ENCODE measurements at places on chromosomes 3 and 15.

DNA sequence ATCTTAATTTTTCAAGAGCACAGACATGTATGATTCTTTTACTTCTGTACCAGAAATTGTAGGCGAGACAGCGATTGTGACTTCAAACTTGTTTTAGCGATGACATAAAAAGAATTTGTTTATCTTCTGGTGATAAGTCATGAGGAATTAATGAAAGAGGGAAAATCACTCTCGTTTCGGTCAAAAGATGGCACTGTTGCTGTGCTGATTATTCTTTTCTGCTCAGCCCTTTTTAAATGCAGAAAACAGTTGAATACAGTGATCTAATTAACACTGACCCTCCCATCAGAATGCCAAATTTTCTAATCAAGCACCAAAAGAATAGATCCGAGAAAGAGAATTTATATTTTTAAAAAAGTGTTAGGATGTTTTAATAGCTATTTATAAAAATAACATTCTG is 52.6 kb downstream of the NSUN3 start:
- no peak for ATAC-seq

DNA sequence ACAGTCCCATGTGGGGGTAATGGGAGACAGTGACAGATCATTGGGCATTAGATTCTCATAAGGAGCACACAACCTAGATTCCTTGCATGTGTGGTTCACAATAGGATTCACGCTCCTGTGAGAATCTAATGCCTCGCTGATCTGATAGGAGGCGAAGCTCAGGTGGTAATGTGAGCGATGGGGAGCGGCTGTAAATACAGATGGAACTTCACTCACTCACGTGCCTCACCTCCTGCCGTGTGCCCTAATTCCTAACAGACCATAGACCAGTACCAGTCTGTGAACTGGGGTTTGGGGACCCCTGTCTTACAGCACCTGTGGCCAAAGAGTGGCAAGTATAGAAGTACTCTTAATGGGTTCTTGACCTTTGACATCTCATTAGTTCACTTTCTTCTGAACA is 554.7 kb downstream of the FOXP1 start:
- ATAC-seq: no peak

GRCh38 chr3:59862686-59863085 is 812.9 kb upstream of the CFAP20DC start:
- no peak for ATAC-seq

DNA sequence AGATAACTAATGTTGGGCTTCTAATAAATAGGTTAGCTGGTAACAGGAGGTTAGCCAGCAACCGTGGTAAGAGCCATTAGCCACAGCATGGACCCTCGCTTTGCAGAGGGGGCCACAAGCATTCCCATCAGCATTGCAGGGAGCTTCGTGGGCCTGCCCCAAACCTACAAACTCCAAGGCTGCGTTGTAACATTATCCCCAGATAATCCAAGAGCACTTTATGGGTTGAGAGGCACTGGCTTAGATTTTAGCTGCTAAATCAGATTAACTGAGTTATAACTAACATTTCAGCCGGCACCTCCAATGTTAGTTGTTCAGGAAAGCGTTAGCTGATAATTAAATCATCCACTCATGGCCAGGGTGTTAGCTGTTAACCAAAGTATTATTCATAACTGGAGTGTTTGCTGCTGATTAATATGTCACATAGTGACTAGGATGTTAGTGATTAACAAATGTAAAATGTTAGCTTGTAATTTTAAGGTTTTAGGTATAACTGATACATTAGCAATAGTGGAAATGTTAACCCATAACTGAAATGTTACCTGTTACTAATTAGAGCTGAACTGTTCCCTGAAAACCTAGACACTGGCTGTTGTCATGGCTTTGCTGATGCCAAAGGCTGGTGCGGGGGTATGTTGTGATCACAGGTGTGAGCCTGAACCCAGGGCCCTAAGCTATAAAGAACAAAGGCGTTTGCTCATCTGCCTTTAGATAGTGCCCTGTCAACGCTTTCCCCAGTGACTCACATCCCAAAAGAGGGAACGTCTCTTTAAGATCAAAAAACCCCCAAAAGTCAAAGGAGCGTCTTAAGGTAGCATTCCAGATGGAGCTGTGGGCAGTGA is 56.2 kb downstream of the SLC6A6 start:
- no peak for ATAC-seq

GRCh38 chr15:89368566-89369223 is 34.1 kb upstream of the POLG start:
- ATAC-seq: no peak

GRCh38 chr3:29332195-29332637 is 51.3 kb downstream of the RBMS3 start:
- ATAC-seq: no peak

DNA sequence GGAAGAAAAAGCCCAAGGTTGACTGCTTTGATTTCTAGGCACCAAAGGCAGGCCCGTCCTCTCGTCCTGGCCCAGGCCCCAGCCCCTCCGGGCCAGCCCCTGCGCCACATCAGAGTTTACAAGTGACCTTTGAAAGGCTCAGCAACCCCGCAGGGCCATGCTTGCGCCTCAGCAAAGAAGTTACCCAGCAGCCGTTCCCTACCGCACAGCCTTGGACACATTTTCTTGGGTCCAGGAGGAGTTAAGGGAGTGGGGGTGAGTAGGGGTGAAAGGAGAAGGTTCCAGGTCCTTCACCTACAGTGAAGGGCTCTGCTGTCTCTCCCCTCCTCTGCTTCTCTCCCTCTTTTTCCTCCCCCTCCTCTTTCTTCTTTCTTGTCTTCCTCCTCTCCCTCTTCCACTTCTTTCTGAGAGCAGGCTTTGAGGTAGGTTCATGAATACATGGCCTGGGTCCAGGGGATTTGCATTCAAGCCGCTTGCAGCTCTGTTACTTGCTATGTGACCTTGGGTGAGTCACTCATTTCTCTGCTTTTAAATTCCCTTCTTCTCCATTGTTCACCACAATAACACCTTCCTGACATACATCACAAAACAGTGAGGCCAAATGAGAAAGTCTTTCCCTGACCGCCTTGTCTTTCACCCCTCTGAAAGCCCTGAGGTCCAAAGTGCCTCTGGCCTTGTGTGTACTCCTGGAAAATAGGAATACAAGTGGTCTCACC is 223.3 kb upstream of the TPRG1 start:
- ATAC-seq: no peak

GRCh38 chr3:194685065-194685717 is 492 bp upstream of the FAM43A start:
- no peak for ATAC-seq

DNA sequence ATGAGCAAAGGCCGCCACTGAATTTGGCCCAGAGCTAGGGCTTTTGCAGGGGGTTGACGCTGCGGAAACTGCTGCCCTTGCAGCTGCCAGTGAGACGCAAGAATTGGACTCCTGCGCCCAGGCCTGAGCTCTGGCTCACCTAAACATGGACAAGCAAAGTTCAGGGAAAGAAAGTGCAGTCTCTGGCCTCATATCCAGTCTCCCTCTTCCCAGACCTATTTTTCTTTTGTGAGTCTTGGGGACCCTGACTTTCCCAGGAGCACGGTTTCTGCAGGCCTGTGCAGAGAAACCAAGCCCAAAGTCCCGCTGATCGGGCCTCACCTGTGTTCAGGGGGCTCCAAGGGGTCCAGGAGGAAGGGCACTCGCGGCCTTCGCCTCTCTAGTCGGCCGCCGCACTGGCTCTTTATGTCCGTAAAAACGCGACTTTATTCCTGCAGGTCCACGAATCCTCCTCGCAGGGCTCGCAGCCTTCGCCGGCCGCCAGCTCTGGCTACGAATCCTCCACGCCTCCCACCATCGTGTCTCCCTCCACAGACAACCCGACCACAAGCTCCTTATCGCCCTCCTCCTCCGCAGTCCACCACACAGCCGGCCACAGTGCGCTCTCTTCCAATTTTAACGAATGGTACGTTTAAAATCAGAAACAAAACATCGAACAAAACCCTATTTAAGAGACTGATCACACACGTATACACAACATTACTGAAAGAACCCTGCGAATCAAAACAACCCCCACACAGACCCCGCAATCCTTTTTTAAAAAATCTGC is 3.9 kb downstream of the ZIC1 start:
- ATAC-seq: no peak

DNA sequence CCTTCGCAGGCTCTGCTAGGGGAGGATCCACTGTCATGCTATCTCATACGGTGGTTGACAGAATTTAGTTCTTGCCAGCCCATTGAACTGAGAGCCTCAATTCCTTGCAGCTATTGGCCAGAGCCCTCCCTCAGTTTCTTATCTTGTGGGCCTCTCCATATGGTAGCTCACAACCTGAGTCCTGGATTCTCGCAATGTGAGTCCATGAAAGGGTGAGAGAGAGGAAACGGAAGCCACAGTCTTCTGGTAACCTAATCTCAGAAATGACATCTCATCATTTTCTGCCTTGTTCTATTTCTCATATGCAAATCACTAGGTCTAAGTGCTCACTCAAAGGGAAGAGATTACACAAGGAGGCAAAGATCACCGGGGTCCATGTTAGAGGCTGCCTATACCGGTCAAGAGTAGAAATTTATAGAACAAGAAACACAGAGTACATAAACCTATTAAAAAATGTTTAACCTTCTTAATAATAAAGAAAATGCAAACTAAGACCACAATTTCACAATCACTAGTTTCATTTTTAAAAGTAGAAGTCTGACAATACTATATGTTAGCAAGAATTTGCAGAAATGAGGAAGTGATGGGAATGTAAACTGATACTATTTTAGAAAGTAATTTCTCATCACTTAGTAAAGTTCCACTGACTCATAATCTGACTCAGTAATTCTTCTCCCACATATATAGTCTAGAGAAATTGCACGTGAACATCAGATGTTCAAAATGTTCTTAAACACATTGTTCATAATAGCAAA is 378.4 kb upstream of the AGTR1 start:
- ATAC-seq: peak; percentile 51

GRCh38 chr3:72050048-72050632 is 265.2 kb upstream of the PROK2 start:
- no peak for ATAC-seq

GRCh38 chr3:194561306-194561974 is 71.8 kb downstream of the TMEM44 start:
- ATAC-seq: no peak

DNA sequence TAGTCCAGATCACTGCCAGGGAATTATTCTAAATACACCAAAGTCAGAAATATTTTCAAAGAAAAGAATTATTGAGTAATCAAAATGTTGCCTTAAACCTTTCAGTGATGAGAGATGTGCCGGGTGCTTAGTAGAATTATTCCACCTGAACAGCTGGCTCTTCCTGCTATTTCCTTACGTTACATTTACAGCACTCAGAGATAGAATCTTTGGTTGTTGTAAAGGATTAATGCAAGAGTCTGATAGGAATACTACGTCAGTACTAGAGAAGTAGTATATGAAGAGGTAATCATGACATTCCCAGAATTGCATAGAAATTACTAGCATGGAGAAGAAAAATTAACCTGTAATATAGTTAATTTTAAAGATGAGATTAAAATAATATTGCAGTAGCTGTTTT is 50.9 kb upstream of the ZDHHC23 start:
- ATAC-seq: no peak

DNA sequence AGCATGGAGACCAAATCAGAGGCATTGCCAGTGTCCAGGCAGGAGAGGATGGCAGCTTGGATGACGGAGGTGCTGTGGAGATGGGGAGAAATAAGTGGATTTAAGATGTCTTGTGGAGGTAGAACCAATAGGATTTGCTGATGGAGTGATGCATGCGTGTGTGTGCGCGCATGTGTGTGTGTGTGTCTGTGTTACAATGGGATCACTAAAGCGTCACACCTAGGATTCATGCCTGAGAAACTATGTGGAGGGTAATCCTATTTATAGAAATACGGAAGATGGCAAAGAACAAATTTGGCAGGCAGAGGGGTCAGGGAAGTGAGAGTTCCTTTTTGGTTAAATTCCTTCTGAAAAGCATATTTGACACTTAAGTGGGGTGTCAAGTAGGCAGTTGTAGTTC is 64.8 kb upstream of the ARL8B start:
- no peak for ATAC-seq

- no peak for ATAC-seq
Observed at GRCh38 chr3:122890720-122891220, 95.9 kb downstream of the SLC49A4 start.

- no peak for ATAC-seq
Observed at GRCh38 chr3:182618981-182619591, 174.2 kb upstream of the ATP11B start.

- ATAC-seq: no peak
Observed at GRCh38 chr15:94700211-94700610, 468.9 kb downstream of the MCTP2 start.

DNA sequence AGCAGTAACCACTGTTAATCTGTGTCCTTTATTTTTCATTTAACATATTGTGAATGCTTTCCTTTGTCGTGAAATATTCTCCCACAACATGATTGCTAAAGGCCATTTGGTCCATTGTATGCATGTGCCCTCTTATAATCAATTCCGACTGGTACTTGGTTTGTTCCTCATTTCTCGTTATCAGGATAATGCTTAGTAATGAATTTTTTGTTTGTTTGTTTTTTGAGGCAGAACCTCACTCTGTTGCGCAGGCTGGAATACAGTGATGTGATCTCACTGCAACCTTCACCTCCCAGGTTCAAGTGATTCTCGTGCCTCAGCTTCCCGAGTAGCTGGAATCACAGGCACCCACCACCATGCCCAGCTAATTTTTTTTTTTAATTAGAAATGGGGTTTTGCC is 22.0 kb downstream of the SPATA12 start:
- ATAC-seq: no peak

GRCh38 chr3:82957696-82958095 is 1196.3 kb upstream of the GBE1 start:
- no peak for ATAC-seq

GRCh38 chr15:34993412-34993811 is 5.3 kb upstream of the ZNF770 start:
- no peak for ATAC-seq

DNA sequence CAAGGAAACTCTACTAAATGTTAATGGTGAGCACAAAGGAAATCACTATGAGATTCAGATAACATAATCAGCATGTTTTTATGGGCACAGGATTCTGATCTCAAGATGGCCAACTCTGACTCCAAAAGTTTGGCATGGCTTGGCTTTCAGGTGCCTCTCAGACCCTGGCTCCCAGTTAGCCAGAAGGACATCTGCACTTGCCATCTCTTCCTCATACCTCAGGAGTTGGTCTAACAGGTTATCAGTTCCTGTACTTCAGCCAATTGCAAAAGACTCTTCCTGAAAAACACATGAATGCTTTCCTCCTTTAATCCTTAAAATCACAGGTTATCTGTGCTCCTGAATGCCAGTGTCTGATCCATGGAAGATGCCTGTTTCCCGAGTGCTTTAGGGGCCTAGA is 25.0 kb downstream of the TMPRSS7 start:
- no peak for ATAC-seq

DNA sequence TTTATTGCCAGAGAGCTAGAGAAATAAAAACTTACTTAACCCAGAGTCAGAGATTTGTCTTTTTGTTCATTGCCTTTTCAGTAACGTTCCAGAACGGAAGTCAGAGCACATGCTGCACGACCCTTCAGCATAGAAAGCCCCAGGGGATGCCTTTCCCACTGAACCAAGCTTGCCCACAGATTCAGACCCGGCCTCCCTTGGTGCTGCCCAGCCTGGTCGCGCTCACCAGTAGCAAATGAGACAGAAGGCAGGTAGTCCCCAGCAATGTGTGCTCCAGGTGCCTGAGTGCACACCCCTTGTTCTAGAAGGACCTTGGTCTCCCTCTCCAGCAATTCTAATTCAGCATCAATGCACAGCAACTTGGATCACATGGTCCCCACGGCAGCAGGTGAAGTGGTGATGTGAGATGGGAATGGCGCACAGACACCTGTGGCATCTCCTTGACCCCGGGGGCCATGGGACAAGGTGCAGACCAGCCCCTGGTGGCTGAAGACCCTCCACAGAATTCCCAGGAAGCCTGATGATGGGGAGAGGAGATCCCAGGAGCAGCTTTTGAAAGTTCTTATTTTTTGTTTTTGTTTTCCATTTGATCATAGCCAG is 91.8 kb upstream of the IQSEC1 start:
- ATAC-seq: no peak

GRCh38 chr3:122215592-122216298 is 32.3 kb downstream of the CASR start:
- no peak for ATAC-seq
